ENCODE measurements at places on chromosomes 6 and 20.

GRCh38 chr20:58808271-58809046, 42.2 kb downstream of the GNAS-AS1 start:
- DNase-seq: no peak

- DNase-seq: peak; percentile 81
Measured at GRCh38 chr20:63846128-63846771, 15.0 kb upstream of the ABHD16B start.

DNA sequence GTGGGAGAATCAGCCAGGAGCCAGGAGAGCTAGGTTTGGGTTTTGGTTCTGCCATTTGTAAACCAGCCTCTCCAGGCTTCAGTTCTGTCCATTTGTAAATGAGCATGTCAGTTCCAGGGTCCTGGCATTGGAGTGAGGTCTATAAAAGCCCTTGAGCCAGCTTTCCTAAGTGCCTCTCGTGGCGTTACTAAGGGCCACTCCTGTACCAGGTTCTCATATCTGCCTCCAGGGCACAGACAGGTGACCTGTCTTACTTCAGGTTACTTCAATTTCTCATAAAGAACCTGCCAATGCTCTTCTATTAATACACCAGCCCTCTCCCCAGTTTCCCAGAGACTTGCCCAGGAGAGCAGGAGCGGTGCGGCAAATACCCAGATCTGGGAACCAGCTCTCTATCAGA, 101.9 kb downstream of the VEGFA start:
- DNase-seq: no peak

DNA sequence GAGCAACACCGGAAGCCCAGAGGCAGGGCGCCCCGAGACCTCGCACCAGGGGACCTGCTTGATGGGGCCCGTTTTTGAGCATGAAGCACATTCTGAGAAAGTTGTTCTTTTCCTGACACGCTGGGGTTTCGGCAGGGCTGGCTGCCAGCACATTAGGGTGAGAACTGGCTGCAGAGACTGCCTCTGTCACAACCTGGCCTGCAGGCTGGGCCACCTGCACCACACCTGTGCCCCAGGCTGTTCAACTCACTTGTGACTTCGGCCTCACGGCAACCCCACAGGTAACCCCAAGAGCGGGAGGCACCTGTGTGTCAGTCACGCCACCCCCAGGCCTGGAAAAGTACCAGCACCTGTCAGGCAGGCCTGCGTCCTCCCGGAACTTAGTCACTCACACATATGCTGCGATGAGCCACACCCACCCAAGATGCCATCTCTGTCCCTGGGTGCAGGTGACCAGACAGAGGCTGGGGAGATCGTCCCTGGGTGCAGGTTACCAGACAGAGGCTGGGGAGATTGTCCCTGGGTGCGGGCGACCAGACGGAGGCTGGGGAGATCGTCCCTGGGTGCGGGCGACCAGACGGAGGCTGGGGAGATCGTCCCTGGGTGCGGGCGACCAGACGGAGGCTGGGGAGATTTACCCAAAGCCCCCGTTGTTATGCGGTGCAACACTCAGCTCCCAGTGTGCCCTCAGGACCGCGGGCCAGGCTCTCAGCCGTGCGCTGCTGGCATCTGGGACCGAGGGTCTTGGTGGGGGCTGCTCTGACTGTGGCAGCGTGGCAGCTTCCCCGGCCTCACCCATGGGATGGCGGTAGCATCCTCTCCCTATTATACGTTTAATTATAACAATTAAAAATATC, 82.5 kb upstream of the BHLHE23 start:
- peak; percentile 40 for DNase-seq

- no peak for DNase-seq
Measured at GRCh38 chr6:72950114-72950860, 275.0 kb downstream of the KHDC1L start.

GRCh38 chr20:57433657-57434389, 42.6 kb downstream of the RBM38 start:
- DNase-seq: no peak

DNA sequence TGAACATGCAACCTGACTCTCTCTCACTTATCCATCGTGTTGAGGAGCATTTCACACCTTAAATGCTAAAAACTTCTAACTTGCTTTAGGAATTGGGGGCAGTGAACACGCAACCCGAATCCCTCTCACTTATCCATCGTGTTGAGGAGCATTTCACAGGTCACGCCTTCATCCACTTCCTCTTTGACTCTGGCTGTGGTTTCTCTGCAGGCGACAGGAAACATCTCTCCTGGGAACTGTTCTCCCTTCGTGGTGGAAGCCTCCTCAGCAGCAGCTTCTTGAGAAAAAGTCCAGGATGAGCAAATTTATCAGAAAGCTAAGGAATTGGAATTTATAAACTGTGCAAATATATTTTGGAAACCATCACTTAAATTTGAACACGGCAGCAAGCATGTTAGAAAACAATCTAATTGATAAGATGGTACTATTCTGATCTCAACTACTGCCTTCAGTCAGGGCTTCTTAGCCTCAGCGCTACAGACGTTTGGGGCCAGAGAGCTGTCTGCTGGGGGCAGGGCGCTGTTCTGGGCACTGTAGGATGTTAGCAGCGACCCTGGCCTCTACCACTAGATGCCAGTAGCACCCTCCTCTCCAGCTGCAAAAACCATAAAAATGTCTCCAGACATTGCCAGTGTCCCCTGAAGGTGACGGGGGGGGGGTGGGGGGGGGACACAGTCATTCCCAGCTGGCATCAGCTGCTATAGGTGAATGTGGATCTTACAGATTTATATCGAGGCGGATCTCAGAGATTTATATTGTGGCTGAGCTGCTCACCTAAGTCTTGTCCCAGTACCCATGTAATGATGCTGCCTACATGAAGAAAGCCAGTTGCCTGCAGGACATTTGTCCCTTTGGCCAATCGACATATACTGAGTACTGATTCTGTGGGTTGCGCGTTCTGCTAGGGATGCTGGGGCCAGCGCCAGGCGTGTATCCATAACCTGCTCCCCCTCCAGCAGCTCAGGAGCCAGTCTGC, 26.2 kb downstream of the CTCFL start:
- DNase-seq: peak; percentile 72

GRCh38 chr6:154239392-154239791, 117.2 kb downstream of the IPCEF1 start:
- no peak for DNase-seq

- DNase-seq: no peak
Measured at GRCh38 chr6:122817358-122817757, 28.3 kb downstream of the SMPDL3A start.

DNA sequence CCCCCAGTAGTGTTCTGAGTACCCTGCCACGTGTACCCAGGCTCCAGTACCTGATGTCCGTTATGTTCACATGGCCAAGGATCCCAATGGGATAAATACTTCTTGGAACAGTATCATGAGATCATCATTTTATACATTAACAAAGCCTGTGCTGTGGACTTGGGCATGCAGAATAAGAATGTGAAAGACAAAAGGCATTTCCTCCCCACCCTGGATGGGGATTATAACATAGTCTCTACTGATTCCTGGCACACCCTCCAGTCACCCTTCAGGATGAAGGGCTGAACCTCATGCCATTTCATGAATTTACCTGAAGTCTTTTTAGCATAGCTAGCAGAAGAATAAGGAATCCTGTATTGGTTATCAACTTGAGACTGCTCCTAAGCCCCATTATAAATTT, 2.8 kb downstream of the TNFRSF21 start:
- no peak for DNase-seq

DNA sequence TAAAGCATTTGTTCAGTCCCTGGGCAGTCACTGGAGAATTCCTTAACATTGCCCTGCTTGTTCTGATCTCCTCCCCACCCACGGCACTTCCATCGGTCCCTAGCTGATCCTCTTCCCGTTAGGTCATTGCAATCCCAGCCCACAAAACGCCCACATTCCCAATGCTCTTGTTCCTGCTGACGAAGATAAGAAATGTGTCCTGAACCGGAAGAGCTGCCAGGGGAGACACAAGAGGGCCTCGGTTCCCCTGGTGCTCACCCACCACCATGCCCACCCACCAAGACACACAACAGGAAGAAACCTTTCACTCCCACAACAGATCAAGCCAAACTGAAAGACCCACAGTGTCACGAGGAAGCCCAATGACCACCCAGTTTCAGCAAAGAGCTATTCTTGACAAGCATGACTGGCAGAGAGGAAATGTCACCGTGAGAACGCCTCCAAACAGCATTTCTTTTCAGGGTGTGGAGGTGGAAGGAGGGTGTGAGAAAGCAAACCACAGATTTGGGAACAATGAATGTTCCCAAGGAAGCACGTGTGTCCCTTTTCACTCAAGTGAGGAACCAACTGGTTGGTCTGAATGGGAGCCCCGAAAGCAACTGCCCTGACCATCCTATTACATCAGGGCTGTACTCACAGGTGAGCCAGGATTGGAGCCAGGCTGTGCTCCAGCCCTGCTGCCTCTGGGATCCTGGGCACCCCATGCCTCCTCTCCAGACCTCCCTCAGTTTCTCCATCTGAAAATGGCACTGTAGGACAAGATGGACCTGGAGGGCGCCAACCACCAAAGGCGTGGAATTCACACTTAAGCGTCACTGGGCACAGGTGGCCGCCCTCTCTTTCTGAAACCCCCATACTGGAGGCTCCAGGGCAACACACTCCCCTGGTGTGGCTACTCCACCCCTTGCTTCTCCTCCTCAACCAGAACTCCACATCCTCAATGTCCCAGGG, 97.5 kb downstream of the ZMYND8 start:
- DNase-seq: no peak

DNA sequence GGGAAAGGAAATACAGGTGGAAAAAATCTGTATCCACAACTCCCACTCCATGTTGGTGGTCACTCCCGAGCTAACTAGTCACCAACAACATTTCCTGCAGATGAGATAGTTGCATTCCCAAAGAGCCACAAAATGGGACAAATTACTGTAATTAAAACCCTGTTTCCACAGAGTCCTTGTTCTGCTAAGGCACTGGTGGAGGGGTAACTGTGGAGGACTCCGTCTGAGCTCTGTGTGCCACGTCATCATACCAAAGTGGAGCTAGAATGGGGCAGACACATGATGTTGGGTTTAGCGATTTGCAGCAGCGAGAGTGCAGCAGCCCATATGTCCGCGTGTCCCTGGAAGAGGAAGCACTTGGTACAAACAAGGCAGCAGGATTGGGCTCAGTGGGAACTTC, 172.5 kb upstream of the KCNK16 start:
- no peak for DNase-seq

DNA sequence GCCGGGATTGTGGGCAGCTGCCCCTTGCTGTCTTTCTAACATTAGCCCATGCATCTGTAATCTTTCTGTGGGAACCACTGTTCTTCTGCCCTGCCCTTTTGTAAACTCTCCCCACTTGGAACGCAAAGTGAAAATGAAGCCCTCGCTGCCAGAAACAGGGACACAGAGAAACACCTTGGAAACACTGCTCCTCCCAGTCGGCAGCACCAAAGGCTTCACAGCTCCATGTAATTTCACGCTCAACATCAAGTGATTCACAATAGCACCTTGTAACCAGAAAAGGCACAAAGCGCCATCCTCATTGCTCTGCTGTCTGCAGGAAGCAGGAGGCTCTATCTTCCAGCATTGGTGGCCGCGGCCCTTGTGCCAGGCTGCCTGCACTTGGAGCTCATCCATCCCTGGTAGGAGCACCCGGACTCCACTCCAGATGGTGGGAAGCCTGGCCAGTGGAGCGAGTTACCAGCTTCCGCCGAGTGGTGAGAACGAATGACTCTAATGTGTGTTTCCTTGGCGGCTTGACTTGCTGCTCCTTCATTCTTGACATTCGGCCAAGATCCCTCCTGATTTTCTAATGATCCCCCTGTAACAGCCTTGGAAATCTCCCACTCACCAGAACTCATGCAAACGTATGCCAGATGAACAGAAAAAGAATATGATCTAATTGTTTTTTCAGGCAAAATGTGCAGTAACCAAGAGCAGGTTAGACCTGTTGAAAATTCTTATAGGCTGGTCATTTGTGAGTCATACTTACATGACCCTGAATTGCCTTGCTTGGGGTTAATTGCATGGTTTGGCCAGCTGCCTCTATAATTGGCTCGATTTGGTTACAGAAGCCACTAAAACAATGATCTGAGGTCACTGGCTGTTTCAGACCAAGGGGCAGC, 169.1 kb upstream of the CDYL start:
- DNase-seq: no peak

DNA sequence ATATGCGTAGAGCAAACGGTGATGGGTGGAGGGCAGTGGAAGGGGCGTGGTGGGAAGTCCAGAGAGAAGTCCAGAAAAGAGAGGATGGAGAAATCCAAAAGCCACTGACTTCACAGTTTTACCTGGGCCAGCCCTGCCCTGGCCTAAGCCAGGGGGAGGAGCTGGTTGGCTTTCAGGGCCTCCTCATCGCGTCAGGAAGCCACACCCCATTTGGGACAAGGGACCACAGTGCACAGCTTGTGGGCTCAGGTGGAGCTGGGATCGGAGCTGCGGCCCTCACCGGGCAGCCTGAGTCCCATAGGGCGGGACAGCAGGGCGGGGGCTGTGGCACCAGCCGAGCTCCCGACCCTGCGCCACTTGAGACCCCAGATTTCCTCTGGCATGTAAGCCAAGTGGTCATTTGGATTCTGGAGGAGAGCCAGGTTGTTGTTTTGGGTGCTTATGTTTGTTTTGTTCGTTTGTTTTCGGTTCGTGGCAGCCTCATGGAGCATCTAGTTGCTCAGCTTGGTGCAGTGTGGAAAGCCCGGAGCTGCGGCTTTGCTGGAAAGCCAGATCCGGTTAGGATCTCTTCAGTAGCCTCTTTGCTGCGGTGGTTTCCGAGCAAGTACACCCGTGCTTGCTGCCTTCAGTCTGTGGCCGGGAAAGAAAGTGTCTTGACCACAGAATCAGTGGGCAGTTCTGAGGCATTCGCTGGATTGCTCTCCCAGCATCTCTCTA, 42.2 kb downstream of the RIOK1 start:
- peak; percentile 86 for DNase-seq

DNA sequence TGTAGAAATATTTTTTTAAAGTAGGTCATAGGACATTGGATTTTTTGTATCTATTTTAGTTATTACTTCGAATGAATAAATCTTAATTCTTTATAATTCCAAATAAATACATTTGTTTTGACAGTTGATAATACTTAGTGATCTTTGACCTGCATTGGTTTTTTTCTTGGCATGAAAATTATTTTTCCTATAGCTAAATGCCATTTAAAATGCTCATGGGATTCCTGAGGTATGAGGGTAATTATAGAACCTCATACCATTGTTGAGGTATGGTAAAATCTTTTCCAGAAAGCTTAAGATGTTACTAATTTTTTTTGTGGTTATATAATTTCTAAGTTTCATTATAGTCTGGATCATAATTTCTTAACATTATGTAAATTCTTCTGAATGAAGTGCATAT, 8.3 kb downstream of the PM20D2 start:
- no peak for DNase-seq

GRCh38 chr6:128567029-128567428, 46.6 kb upstream of the PTPRK start:
- no peak for DNase-seq

GRCh38 chr6:5506149-5506548, 244.8 kb downstream of the FARS2 start:
- DNase-seq: no peak

- no peak for DNase-seq
Measured at GRCh38 chr6:150605333-150605732, 5.6 kb downstream of the PLEKHG1 start.

GRCh38 chr6:159279790-159280277, 110.6 kb downstream of the FNDC1 start:
- peak; percentile 43 for DNase-seq

- peak; percentile 65 for DNase-seq
Measured at GRCh38 chr20:17654649-17655285, 27.3 kb downstream of the RRBP1 start.

GRCh38 chr20:19256906-19257595, 44.6 kb downstream of the SLC24A3 start:
- no peak for DNase-seq

Data from H9 (cell line).